ENCODE measurements at places on chromosomes 5 and 9.

- DNase-seq = no peak
These were observed 20.3 kb upstream of the ENC1 start for GRCh38 chr5:74660873-74661272.

GRCh38 chr5:65927503-65928321 lies 1.3 kb downstream of the ERBIN start:
- DNase-seq = peak; percentile 77

DNA sequence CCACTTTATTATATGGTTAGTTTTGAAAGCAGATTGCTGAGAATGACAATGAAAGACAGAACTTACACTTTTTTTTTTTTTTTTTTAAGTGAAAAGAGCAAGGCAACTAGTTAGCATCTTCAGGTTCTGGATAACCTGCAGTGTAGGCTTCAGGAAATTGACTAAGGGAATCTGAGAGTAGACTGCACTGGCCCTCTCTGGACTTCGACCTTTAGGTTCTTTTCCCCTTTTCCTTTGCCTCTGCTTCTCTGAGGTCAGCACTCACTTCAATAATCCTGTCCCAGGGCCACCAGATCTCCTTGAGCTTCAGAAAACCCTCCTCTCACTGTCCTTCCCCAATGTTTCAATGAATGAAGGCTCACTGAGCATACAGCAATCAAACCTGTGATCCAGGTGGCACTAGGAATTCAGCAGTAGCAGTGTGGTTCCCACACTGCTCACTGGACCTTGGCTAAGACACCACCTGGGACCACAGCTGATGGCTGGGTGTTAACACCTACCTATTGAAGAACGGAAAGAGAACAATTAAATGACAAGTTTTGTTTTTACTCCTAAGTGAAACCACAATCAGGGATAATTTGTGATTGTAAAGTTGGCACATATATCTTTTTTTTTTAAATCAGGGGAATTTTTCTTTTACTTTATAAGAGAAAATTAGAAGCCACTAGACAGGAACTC lies 85.8 kb upstream of the IL6ST start:
- no peak for DNase-seq

GRCh38 chr5:174272671-174273070 lies 227.2 kb downstream of the NSG2 start:
- no peak for DNase-seq

GRCh38 chr5:10452768-10453331 lies 11.2 kb downstream of the ROPN1L start:
- DNase-seq = peak; percentile 89

- DNase-seq = no peak
These were observed 19.4 kb downstream of the ABO start for GRCh38 chr9:133255371-133256135.
